ENCODE measurements at places on chromosomes 5 and 9. TPM values are rescaled to one million over a fixed set of nuclear protein-coding genes. Genes with fewer than 3 reads are reported as not detected.

- DNase-seq, result no peak
These were observed 3.5 kb upstream of the LRRC14B start for GRCh38 chr5:187617-188451.

DNA sequence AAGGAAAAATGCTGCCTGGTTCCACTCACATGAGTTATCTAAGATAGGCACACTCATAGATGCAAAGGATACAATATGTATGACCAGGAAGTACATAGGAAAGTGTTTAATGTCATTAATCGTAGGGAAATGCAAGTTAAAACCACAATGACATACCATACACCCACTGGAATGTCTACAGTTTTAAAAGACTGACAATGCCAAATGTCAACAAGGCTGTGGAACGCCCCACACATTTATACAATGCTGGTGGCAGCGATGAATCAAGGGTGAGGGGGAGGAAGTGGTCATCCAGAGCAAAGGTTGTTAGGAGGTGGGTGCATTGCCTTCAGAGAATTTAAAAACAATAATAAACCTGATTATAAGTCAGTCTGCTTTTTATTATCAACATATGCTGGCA lies 437.8 kb downstream of the ARHGEF28 start:
- no peak for DNase-seq

- no peak for DNase-seq
These were observed 6.9 kb downstream of the CCL19 start for GRCh38 chr9:34684145-34684544.

Gene PTGS1
- total RNA-seq, result 20.0 TPM

Gene GPR150
- 0.95 TPM for total RNA-seq

All from omental fat pad (tissue), 4 donors.